Right lobe of liver (tissue), 6 donors: ENCODE measurements at places on chromosomes 11 and 22. TPM values are rescaled to one million over a fixed set of nuclear protein-coding genes. Genes with fewer than 3 reads are reported as not detected.
A peak's percentile ranks its signal among the peaks of the same experiment; 100 is the strongest.

GRCh38 chr22:36083056-36083455, 54.4 kb upstream of the RBFOX2 start:
- H3K4me3 ChIP-seq = no peak overlapping the region
- no peaks in the 10 kb centered on the region for H3K27me3 ChIP-seq

GRCh38 chr22:46638601-46639431, 18.6 kb downstream of the GRAMD4 start:
- peak; percentile 96 for DNase-seq
- no peaks in the 10 kb centered on the region for H3K4me1 ChIP-seq
- peak overlapping the region; percentile 94 for H3K27ac ChIP-seq
- no peaks in the 10 kb centered on the region for H3K36me3 ChIP-seq
- H3K4me3 ChIP-seq = peak overlapping the region; percentile 38
- no peaks in the 10 kb centered on the region for H3K27me3 ChIP-seq

The GGT5 gene
- 17.0 TPM for total RNA-seq

The MMP12 gene
- total RNA-seq = not detected

DNA sequence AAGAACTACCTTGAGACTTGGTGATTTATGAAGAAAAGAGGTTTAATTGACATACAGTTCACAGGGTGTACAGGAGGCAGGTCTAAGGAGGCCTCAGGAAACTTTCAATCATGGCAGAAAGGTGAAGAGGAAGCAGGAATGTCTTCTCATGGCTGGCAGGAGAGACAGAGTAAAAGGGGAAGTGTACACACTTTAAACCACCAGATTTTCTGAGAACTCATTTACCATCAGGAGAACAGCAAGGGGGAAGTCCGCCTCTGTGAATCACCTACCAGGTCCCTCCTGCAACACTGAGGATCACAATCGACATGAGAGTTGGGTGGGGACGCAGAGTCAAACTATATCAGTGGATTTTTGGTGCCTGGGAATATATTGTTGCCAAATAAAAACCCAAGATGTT, 40.3 kb upstream of the OR5D13 start:
- no peaks in the 10 kb centered on the region for H3K4me1 ChIP-seq
- H3K27me3 ChIP-seq = no peaks in the 10 kb centered on the region
- DNase-seq = no peak
- no peak overlapping the region for H3K27ac ChIP-seq

DNA sequence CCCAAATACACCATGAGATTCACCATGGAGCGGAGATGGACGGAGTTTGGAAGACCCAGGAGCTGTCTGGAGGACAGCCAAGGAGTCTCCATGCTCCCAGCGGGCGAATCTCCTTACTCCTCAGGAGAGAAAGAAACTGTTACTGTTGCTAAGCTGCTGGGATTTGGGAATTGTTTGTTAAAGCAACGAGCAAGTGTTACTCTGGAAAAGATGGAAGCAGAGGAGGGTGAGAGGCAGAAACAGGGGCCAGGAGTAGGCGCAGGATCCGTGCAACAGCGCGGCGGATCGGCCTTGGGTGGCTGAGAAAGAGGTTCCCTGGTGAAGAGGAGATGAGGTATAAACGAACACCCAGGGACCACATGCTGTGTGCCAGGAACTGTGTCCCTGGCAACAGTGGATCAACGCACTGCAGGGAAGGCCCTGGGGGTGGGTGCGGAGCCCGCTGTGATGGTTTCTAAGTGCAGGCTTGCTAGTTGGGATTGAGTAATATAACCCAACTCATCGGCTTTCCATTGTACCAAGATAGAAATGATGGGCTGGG, 1436.4 kb downstream of the BRD1 start:
- no peaks in the 10 kb centered on the region for H3K4me1 ChIP-seq

The OR52E8 gene
- total RNA-seq = not detected

DNA sequence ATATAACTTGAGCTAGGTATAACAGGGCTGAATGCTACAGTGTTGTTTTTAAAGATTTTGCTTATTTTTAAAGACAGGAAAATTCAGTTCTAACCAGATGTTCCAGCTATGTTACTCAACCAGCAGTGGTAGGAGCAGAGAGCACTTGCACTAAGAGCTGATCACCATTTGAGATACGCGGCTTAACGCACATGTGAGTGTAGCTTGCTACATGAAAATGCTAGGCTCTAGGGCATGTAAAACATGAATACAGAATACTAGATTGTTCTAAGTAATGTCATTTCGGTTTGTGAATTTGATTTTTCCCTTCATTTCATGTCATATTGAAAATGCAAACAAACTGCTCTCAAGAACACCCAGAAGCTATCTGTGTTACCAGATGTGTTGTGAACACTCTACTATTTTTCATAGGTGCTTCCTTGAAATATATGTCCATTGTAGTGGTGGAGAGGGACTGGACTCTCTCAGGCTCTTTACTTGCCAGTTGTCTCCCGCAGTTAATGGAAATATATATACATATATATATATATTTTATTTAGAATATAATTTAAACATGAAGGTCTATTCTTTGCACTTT, 10.8 kb upstream of the TECTA start:
- H3K4me1 ChIP-seq = peaks cover 6% of the 10 kb centered on the region
- no peaks in the 10 kb centered on the region for H3K27me3 ChIP-seq
- H3K4me3 ChIP-seq = no peak overlapping the region
- peak overlapping the region; percentile 78 for H3K27ac ChIP-seq
- DNase-seq = no peak
- no peaks in the 10 kb centered on the region for H3K36me3 ChIP-seq

- H3K4me3 ChIP-seq = peak overlapping the region; percentile 79
- peak; percentile 92 for DNase-seq
- H3K27ac ChIP-seq = peak overlapping the region; percentile 97
Measured at GRCh38 chr11:1762537-1763302, 1.0 kb downstream of the CTSD start.

GRCh38 chr22:47921906-47922305, 1159.5 kb downstream of the TBC1D22A start:
- no peak overlapping the region for H3K27ac ChIP-seq
- H3K4me1 ChIP-seq = no peaks in the 10 kb centered on the region
- H3K27me3 ChIP-seq = no peaks in the 10 kb centered on the region
- H3K4me3 ChIP-seq = no peak overlapping the region

The ART1 gene
- not detected for total RNA-seq

The TRPC6 gene
- 0.05 TPM for total RNA-seq

GRCh38 chr22:33579448-33580093, 340.7 kb downstream of the LARGE1 start:
- H3K4me1 ChIP-seq = peaks cover 10% of the 10 kb centered on the region
- no peak for DNase-seq
- H3K27me3 ChIP-seq = no peaks in the 10 kb centered on the region
- H3K4me3 ChIP-seq = no peak overlapping the region
- H3K27ac ChIP-seq = no peak overlapping the region
- H3K36me3 ChIP-seq = no peaks in the 10 kb centered on the region

DNA sequence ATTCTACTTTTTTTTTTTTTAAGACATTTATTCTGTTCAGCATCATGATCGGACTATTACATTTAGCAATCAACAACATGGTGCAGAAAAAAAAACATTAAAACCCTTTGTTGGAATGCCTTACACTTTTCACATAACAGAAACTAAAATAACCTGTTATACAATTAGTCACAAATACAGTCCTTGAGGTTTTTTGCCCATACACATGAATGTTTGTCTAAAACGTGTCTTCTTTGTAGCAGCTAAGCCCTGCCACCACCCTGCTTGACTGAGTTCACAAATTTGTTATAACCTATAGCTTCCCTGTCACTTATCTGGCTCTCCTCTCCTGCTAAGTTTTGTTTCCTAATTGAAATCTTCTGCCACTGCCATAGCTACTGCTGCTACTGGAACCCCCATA, 75.4 kb upstream of the ARHGAP20 start:
- no peak for DNase-seq
- no peak overlapping the region for H3K27ac ChIP-seq
- no peak overlapping the region for H3K4me3 ChIP-seq
- H3K36me3 ChIP-seq = no peaks in the 10 kb centered on the region
- no peaks in the 10 kb centered on the region for H3K27me3 ChIP-seq
- H3K4me1 ChIP-seq = no peaks in the 10 kb centered on the region

DNA sequence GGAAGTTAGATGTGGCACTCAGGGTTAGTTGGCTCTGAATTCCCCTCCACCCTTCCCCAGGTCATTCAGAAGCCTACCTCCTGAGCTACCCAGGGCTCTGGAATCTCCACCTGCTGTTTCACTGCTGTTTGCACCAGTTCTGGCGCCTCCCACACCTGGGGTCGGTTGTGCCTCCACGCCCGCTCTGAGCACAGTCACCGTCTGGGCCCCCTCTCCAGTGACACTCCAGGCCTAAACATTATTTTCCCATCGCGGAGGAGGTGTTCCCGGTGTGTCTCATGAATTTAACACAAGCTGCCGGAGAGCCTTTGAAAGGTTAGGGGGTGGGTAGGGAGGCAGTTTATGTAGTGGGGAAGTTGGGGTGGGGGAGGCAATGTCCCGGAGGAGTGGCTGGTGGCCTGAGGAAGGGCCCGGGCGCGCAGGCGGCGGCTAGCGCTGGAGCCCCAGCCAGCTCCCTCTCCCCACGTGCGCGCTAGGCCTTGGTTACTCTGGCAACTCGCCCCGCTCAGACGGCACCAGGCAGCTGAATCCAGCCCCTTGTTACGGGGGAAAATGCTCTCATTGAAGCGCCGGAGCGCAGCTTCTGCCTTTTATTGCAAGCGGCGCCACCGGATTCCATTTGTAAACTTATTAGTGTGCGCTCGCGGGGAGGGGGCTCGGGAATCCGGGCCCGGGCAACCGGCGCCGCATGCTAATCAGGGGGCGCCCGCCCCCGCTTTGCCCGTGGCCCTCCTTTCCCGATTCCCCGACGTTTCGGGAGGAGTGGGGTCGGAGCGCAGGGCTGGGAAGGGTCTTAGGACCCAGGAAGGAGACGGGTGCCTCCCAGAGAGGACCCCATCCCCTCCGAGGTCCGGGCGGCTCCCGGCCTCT, 52.4 kb downstream of the GRIK4 start:
- H3K36me3 ChIP-seq = no peaks in the 10 kb centered on the region
- no peaks in the 10 kb centered on the region for H3K4me1 ChIP-seq
- H3K27me3 ChIP-seq = peaks cover 7% of the 10 kb centered on the region
- H3K4me3 ChIP-seq = no peak overlapping the region
- no peak overlapping the region for H3K27ac ChIP-seq

The CYB561A3 gene
- total RNA-seq = 41.1 TPM

- H3K4me3 ChIP-seq = no peak overlapping the region
- H3K27ac ChIP-seq = no peak overlapping the region
- no peaks in the 10 kb centered on the region for H3K4me1 ChIP-seq
- no peaks in the 10 kb centered on the region for H3K27me3 ChIP-seq
Measured at GRCh38 chr11:88511006-88511405, 173.5 kb upstream of the CTSC start.

DNA sequence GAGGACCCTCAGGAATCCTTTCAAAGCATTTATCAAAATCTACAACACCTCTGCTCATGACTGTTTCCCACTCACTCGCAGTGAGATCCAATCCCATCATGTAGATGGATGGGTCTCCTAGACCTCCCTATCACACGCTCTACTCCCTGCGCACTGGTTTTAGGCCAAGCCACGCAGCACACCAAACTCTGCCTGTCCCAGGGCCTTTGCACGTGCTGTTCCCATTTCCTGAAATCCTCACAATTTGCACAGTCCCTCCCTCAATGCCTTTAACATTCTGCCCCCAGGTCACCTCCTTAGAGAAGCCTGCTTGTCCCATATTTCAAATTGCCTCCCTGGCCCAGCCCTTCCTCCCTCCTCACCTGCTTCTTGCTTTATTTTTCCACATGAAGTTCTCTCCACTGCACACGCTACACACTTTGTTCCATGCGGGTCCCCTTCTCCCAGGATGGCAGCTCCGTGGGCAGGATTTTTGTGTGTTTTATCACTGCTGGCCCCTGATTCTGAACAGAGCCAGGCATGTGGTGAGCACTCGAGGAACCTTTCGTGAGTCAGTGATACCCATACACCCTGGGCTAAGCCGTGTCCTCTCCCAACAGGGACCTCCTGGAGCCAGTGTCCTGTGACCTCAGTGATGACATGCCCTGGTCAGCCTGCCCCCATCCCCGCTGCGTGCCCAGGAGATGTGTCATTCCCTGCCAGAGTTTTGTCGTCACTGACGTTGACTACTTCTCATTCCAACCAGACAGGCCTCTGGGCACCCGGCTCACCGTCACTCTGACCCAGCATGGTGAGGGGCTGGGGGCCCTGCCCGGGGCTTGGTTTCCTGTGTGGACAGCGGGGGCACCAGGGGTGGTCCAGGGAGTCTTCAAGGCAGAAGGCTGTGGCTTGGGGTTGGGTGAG, 12.2 kb downstream of the CSF2RB start:
- H3K36me3 ChIP-seq = no peaks in the 10 kb centered on the region
- no peak for DNase-seq
- H3K4me3 ChIP-seq = no peak overlapping the region
- H3K27ac ChIP-seq = no peak overlapping the region

The TLCD5 gene
- 0.24 TPM for total RNA-seq

- no peak overlapping the region for H3K27ac ChIP-seq
- no peaks in the 10 kb centered on the region for H3K36me3 ChIP-seq
- no peak for DNase-seq
- H3K27me3 ChIP-seq = no peaks in the 10 kb centered on the region
- no peak overlapping the region for H3K4me3 ChIP-seq
Measured at GRCh38 chr22:22773979-22774604, 113.5 kb upstream of the IGLL5 start.

- H3K4me1 ChIP-seq = no peaks in the 10 kb centered on the region
- no peaks in the 10 kb centered on the region for H3K27me3 ChIP-seq
- no peak for DNase-seq
- no peaks in the 10 kb centered on the region for H3K36me3 ChIP-seq
Measured at GRCh38 chr11:14546672-14547071, 26.5 kb upstream of the PSMA1 start.

GRCh38 chr11:44604171-44604581, 38.7 kb downstream of the CD82 start:
- H3K4me1 ChIP-seq = no peaks in the 10 kb centered on the region
- DNase-seq = no peak
- no peak overlapping the region for H3K4me3 ChIP-seq

DNA sequence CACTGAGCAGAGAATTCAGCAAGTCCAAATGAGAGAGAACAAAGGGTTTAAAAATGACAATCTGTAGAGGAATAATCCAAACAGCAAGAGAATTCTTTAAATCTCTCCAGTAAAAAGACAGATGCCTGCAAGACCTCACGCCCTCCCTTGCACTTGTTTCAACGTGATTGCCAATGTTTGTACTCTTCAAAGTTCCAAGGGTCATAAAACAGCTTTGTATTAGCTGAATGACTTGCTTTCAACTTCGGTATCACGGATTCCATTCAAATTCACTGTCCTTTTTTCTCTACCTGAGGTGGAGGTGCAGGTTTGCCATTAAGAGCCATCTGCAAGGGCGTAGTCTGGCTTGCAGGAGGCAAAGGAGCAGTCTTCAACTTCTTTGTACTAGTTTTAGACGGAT, 41.1 kb upstream of the CHRNA10 start:
- H3K4me1 ChIP-seq = peaks cover 34% of the 10 kb centered on the region
- H3K36me3 ChIP-seq = peaks cover 15% of the 10 kb centered on the region
- no peak overlapping the region for H3K27ac ChIP-seq
- DNase-seq = no peak
- no peaks in the 10 kb centered on the region for H3K27me3 ChIP-seq
- no peak overlapping the region for H3K4me3 ChIP-seq

The STK33 gene
- 0.56 TPM for total RNA-seq

DNA sequence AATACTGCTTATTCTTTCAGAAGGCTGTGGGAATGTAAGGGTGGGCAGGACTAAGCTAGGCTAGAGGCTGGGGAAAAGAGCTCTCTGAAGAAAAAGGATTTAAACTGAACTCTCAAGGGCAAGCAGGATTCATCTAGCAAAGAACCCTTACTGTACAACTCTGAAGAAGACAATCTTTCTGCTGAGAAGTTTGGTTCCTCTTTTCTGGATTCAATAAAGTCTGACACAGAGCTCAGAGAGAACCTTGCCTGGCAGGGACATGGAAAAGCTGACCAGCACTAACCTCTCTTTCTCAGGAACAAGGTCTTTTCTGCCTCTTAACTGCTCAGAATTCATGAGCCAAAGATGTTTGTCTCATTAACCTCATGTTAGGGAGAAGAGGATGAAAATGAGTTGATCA, 388.4 kb upstream of the DDI1 start:
- no peak for DNase-seq
- no peak overlapping the region for H3K27ac ChIP-seq
- H3K4me1 ChIP-seq = no peaks in the 10 kb centered on the region
- no peak overlapping the region for H3K4me3 ChIP-seq
